ENCODE measurements at places on chromosomes 7 and 10.
A peak's percentile ranks its signal among the peaks of the same experiment; 100 is the strongest.

DNA sequence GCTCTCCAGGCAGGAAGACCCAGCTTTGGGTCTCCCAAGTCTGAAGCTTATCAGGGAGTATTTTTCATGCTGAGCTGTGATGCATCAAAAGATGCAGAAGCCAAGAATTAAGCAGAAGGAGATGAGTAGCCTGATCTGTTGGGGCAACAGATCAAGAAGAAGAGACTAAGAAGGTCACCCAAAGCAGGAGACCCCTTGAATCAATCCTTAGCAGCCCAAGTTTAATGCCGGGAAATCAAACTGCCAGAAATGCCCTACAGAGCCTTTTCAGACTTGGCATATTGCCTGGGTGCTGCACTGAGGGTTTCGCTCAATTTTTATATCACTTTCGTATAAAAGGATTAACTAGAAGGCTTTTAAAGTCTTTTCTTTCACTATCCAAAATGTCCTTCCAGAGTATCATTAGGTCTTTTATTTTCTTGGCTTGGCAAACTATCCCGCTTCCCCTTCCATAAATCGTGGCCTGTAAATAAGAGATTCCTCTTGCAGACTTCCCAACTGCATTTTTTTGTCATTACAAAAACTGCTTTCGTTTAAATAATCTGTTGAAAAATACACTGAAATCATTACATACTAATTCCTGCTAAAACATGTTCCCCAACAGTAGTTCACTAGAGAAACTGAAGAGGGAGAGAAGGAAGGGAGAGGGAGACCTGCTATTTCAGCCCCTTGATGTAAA, 49.0 kb upstream of the STK17A start:
- no peak for DNase-seq

DNA sequence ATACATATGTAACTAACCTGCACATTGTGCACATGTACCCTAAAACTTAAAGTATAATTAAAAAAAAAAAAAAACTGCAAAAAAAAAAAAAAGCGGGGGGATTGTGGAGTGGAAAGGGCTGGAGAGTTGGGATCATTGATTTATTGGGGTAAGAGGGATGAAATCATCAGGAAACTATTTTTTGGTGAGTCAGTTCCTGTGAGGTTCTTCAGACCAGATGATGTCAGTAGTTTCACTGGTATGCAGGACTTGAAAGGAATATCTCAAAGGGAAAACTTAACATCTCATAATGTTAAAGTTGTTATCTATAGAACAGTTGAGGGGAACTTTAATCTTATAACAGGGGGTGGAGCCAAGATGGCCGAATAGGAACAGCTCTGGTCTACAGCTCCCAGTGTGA, 32.6 kb upstream of the TECTB start:
- no peak for DNase-seq

GRCh38 chr10:12419262-12419847, 70.0 kb downstream of the CAMK1D start:
- DNase-seq, result peak; percentile 15

DNA sequence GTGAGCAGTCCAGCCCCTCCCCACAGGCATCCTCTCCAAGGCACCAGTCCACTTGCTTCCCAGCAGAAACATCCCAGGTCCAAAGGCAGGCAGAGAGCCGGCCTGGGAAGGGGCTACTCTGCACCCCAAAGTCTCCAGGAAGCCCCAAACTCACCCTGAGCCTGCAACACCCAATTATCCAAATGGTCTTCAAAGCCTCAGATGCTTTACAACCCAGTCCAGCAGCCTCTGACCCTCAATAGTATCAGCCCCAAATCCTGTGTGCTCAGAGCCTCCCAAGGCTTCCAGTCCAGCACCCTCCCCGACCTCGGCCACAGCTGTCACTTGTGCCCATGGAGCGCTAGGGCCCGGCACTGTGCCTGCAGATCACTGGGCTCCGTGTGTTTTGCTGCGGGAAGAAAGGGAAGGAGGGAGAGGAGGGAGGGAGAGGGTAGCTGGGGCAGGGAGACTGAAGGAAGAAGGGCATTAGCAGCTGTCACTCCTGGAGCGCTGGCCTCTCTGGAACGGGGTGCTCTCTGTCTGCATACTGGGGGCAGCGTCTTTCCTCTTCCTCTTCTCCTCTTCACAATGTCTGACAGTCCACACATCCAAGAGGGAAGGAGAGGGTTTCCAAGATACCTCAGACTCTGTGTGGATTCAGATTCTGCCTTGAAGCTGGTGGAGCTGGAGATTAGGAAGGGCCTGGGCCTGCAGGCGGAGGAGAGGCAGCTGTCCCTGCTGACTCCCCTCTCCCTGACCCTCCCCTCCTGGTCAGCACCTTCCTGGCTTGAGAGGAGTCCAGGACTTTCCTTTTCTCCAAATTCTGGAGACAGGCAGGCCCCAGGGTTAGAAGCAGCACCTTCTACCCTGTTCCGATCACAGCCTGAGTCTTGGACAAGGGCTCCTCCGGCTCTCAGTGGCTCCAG, 13.2 kb downstream of the CALML5 start:
- DNase-seq, result no peak

GRCh38 chr10:3735175-3735574, 49.8 kb downstream of the KLF6 start:
- DNase-seq, result peak; percentile 5

- DNase-seq, result no peak
Observed at GRCh38 chr7:134388336-134389019, 70.4 kb downstream of the AKR1B1 start.

- DNase-seq, result no peak
Observed at GRCh38 chr10:62818426-62819011, 2.4 kb upstream of the EGR2 start.

DNA sequence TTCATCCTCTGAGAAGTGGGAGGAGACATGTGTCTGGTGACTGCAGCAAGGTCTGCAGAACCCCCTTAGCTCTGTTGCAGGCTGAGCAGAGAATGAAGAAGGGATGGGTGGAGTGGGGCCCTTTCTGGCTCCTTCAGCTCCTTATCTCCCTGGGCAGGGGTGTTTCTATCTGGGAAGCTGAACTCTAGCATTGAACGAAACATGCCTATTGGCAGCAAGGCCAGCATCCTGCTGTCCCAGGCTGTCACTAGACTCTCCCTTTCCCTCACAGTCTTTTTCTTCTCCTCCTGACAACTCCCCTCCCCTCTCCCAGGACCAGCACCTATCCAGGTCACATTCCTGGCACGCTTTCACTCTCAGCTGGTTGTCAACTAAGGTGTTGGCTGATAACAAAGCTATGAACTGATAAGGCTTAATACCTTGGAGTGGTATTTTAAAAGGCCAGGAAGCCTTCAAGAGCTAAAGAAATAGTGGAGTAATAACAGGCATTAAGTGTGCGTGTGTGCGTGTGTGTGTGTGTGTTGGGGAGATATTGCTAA, 128.8 kb upstream of the FZD8 start:
- DNase-seq, result no peak

DNA sequence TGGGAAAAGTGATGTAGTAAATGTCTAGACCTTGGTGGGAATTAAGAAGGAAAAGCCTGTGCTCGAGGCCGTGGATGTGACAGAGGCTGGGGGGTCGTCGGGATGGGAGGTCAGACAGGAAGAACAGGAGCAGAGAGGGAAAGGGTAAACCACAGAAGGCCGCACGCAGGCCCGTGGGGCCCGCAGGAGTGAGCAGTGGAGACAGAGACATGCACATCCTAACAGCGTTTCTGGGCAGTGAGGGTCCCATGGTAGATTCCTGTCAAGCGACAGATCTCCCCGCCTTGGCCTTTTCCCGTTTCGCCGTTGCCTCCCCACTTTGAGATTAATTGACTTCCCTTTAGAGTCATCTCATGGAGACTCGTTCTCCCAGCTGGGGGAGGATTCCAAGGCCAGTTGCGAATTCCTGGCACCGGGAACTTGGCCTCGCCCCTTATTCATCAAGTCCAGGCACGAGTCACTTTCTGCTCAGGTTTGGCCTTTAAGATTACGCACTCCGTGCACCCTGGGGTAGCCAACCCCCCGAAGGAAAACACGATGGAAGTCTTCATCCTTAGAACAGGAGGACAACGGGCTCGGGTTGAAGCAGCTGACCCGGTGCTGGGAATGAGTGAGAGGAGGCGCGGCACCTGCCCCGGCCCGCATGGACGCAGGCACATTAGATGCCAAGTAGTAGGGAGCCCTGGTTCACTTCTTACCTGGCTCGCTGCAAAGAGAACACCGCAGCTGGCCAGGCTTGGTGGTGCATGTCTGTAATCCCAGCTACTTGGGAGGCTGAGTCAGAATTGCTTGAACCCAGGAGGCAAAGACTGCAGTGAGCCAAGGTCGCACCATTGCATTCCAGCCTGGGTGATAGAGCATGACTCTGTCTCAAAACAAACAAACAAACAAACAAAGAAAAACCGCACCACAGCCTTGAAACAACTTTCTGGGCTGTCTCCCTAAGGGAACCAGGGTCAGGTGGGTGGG, 315.2 kb upstream of the SHH start:
- DNase-seq, result no peak

GRCh38 chr7:106482091-106482490, 178.9 kb downstream of the CCDC71L start:
- DNase-seq, result peak; percentile 51

DNA sequence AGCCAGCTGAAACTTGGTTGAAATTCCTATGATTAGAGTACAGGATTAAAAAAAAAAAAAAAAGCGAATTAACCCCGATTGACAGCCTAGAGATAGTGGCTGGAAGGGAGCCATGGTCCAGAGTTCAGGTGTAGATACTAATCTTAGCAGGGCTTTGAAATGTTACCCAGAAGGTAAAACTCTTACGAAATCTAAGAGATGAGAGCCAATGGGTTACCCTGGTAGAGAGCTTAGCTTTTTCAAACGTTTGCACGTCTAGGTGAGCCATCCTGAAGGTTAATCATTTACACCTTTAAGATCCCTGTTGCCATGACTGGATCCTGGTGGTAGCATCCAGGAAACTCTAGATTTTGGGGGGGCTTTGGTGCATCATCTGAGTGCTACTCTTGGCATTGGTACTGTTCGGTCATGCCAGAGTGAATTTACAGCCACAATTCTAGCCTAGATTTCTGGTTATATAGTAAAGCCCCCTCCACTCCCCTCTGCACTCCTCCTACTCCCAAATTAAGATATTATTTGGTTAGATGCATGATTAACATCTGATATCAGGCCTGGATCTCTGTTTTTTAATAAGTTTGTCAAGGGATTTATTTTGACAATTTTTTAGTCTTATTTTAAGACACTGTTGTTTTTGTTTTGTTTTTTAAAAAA, 1.2 kb downstream of the AGFG2 start:
- DNase-seq, result no peak

- no peak for DNase-seq
Observed at GRCh38 chr7:104878577-104878976, 135.4 kb upstream of the KMT2E start.

- no peak for DNase-seq
Observed at GRCh38 chr7:108329514-108329913, 126.7 kb downstream of the NRCAM start.

DNA sequence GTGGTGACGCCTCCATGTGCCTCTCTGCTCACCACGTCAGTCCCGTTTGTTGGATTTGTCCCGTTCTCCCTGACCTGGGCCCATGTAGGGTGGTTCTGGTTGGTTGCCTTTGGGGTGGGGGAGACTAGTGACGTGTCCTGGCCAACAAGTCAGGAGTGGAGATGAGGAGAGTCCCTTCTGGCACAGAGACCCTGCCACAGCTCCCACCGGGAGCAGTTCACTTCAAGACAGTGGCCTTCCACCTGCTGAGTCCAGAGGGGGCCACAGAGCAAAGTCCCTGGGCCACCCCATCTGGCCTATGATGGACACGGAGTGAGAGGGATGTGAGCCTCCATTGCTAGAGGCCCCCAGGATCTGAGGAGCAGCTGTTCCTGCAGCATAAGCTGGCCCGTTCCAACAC, 405.6 kb downstream of the TCERG1L start:
- no peak for DNase-seq

DNA sequence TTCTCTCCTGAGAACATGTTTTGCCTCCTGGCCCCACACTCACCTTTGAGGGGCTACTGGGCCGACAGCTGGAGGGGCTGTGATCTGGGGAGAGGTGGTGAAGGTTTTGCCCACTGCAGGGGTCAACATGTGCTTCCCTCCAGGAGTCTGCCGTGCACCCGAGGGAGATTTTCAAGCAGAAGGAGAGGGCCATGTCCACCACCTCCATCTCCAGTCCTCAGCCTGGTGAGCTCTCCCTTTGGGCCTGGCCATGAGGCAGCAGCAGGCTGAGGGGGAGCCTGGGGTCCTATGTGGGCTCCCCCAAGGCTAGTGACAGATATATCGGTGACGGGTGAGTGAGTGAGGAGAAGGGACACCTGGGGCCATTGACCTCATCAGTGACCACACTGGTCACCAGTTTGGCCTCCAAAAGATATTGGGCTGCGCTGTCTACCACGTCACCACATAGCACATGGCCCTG, 6.6 kb downstream of the PGAM2 start:
- DNase-seq, result no peak

DNA sequence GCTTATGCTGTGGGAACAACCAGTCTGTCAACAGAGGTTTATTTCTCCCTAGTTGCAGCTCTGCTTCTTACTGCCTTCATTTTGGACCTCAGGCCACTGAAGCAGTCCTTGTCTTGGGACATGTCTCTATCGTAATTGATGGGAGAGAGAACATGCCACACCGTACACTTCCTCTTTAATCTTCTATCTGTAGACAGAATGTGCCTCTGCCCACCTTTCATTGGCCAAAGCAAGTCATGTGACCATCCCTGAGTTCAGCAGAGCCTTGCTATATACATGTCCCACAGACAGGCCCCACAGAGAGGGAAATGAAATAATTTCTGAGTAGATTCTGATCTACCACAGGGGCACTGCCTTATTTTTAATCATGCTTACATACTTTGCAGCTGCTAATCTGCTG, 98.0 kb downstream of the KCND2 start:
- no peak for DNase-seq

DNA sequence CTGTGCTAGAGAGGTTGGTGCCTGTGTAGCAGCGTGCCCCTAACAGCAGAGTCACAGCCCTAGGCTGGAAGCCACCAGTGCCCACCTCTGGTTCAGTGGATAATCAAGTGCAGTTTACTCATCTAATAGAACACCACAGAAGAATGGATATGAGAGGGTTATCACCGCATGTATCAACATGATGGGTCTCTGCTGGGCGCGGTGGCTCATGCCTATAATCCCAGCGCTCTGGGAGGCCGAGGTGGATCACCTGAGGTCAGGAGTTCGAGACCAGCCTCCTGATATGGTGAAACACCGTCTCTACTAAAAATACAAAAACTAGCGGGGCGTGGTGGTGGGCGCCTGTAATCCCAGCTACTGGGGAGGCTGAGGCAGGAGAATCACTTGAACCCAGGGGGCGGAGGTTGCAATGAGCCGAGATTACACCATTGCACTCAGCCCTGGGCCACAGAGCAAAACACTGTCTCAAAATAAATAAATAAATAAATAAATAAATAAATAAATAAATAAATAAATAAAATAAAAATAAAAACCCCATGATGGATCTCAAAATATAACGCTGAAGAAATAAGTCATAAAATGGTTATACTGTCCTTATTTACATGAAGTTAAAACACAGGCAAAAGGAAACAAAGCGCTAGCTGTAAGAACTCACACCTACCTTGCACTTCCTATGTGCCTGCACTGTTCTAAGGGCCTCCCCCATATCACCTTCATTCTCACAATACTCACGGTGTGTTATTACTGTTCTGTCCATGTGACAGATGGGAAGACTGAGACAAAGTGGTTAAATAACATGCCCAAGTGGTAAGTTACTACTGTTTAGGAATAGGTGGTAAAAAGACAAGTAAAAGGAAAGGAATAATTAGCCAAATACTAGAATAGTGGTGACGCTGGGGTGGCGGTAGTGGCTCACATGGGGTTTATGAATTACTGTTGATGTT, 70.9 kb downstream of the AMZ1 start:
- DNase-seq, result no peak

GRCh38 chr7:157470017-157470322, 133.2 kb downstream of the DNAJB6 start:
- no peak for DNase-seq

Data from hematopoietic multipotent progenitor cell treated with erythropoietin and hydrocortisone succinate and interleukin-3 and kit ligand, for 8 days (in vitro differentiated cells).